Activated T-helper 1 cell treated with anti-CD3 and anti-CD28 coated beads, Interleukin-12 subunit alpha, Interleukin-12 subunit beta, Interleukin-2, Interleukin-4 antibody, amounts not matched to agents 30 ng/mL and 10 ng/mL and 1 ng/mL, durations not matched to agents 14 hours and 24 hours and 36 hours (primary cell): ENCODE measurements at places on chromosomes 11 and 22. TPM values are rescaled to one million over a fixed set of nuclear protein-coding genes. Genes with fewer than 3 reads are reported as not detected.

- no peak for DNase-seq
- H3K27ac ChIP-seq = no peak overlapping the region
- no peak overlapping the region for H3K4me3 ChIP-seq
- H3K27me3 ChIP-seq = no peaks in the 10 kb centered on the region
- peaks cover 29% of the 10 kb centered on the region for H3K4me1 ChIP-seq
These were observed 102.9 kb upstream of the GAL start for GRCh38 chr11:68581439-68581838.

- H3K4me1 ChIP-seq = no peaks in the 10 kb centered on the region
- no peaks in the 10 kb centered on the region for H3K27me3 ChIP-seq
- no peak overlapping the region for H3K4me3 ChIP-seq
- no peaks in the 10 kb centered on the region for H3K36me3 ChIP-seq
- H3K27ac ChIP-seq = no peak overlapping the region
These were observed 21.4 kb downstream of the MRPL23 start for GRCh38 chr11:1968454-1969002.

- H3K36me3 ChIP-seq = no peaks in the 10 kb centered on the region
- no peaks in the 10 kb centered on the region for H3K4me1 ChIP-seq
- H3K27me3 ChIP-seq = peaks cover 2% of the 10 kb centered on the region
- no peak overlapping the region for H3K4me3 ChIP-seq
- H3K27ac ChIP-seq = no peak overlapping the region
These were observed 27.8 kb upstream of the PPARA start for GRCh38 chr22:46122511-46122971.

DNA sequence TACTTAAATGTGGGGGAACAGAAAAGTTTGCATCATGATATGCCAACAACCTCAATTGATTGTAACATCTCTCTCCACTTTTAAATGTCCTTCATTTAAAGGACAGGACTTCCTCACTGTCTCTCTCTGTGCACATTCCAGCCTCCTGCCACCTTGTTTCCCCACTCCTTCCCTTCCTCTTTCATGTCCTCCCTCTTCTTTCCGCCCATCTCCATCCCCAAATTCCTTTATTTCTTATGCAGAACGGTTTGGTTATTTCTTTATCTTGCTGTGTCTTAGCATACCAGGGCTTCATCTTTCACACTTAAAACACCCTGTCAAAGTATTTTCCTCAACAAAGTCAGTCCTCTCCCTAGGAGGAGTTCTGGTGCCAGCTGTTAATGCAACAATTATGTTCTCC, 293.8 kb downstream of the NXPE2 start:
- H3K36me3 ChIP-seq = no peaks in the 10 kb centered on the region
- H3K4me1 ChIP-seq = no peaks in the 10 kb centered on the region
- H3K27me3 ChIP-seq = no peaks in the 10 kb centered on the region
- no peak for DNase-seq

GRCh38 chr22:19859861-19860510, 5.3 kb upstream of the GNB1L start:
- peaks cover 17% of the 10 kb centered on the region for H3K4me1 ChIP-seq
- H3K27ac ChIP-seq = no peak overlapping the region
- no peaks in the 10 kb centered on the region for H3K36me3 ChIP-seq
- DNase-seq = no peak
- H3K4me3 ChIP-seq = no peak overlapping the region
- H3K27me3 ChIP-seq = no peaks in the 10 kb centered on the region

GRCh38 chr22:20206709-20207215, 55.9 kb upstream of the CCDC188 start:
- peaks cover 19% of the 10 kb centered on the region for H3K4me1 ChIP-seq
- DNase-seq = peak; percentile 12
- no peaks in the 10 kb centered on the region for H3K36me3 ChIP-seq
- peak overlapping the region; percentile 95 for H3K4me3 ChIP-seq

DNA sequence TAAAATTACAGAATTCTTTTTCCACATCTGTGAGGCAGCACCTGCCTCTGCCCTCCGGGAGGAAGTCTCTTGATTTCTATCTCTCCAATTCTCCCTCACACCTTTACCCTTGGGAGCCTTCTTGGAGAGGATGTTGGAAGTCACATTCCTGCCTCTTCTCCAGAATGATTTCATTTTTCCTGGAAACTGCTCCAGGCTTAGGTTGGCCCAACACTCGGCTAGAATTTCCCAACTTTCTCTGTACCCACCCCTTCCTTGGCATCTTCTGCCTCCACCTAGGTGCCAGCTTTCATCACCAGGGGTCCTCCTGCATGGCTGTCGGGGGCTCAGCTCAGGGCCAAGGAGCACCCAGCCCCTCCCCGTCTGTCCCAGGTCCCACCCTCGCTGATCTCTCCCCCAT, 43.2 kb downstream of the SLCO2B1 start:
- H3K27ac ChIP-seq = no peak overlapping the region
- H3K27me3 ChIP-seq = peaks cover 20% of the 10 kb centered on the region

DNA sequence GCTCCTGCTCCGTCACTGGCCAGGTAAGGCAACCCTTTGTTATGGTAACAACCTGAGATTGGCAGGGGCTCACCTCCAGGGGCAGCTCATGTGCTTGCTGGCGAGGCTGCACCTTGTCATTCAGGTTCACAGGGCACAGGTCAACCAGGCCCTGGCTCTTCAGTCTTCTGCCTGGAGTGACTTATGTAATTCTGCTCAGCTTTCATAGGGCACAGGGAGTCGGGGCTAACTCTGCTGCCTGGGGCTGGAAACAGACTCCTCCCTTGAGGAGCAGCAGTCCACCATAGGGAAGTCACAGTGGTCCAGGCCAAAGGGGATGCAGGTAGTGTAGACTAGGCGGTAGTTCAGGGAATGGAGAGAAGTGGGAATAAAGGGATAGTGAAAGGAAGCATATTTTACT, 1.5 kb upstream of the MIF start:
- H3K27me3 ChIP-seq = no peaks in the 10 kb centered on the region
- peak overlapping the region; percentile 98 for H3K4me3 ChIP-seq
- H3K27ac ChIP-seq = peak overlapping the region; percentile 99
- H3K36me3 ChIP-seq = peaks cover 17% of the 10 kb centered on the region

- H3K4me1 ChIP-seq = no peaks in the 10 kb centered on the region
- H3K27me3 ChIP-seq = peaks cover 27% of the 10 kb centered on the region
- H3K36me3 ChIP-seq = no peaks in the 10 kb centered on the region
These were observed 4.7 kb downstream of the GNAZ start for GRCh38 chr22:23075050-23075449.

DNA sequence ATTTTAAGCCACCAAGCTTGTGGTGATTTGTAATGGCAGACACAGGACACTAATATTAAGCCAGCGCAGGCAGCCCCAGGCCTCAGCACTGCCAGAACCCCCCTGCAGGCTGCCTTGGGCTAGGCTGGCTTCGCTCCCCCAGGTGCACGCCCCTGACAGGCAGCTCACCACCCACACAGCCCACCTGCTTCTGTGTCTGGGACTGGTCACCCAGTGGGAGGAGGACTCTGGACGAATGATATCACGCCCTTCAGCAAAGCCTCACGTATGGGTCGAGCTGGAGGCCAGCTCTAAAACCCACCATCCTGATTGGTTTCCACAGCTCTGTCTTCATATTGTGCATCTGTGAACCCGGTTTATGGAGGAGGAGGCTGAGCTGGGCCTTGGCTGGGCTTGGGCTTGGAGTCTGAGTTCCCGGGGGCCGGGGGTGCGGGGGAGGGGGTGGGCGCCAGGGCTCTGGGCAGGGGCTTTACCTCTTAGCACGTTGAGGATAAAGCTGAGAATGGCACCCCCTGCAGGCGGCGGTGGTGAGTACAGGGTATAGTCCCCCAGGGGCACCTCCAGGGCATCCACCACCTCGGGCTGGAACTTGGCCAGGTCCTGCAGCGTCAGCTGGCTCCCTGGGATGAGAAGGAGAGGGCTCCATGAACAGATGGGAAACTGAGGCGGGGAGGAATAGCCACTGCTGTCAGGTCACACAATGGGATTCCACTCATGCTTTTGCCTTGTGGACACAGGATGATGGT, 13.8 kb downstream of the GGT5 start:
- no peak overlapping the region for H3K27ac ChIP-seq
- DNase-seq = peak; percentile 41
- H3K4me3 ChIP-seq = no peak overlapping the region
- no peaks in the 10 kb centered on the region for H3K36me3 ChIP-seq
- H3K4me1 ChIP-seq = no peaks in the 10 kb centered on the region

DNA sequence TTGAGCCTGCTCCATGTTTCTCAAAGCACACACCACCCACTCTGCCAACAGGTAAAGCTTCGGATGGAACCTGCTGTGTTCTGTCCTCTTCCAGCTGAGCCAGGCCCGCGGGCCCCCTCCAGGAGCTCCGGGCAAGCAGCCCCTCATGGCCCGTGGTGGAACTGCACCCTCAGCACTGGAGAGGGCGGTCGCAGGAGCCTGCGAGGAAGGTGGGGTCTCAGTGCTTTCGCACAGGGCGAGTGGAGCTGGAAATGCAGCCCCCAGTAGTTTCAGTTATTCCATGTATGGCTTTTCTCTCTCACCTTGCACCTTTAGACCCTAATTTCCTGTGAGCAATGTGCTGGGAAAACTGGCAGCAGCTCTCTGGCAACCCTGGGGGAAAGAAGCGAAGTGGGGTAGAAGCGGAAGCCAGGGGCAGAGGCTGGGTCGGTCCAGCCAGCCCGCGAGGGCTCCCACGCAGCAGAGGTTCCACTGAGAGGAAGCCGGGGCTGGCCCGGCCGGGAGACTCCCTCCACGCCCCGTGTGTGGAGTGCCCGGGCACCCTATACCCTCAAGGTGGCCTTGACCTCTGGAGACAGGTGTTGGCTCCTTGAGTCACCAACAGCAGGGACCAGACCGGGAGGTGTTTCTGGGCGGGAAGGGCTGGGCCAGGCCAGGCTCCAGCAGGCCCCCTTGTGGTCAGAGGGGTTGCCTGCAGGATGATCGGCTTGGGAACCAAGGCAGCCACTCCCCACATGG, 119.9 kb upstream of the TMEM45B start:
- H3K4me3 ChIP-seq = peak overlapping the region; percentile 56
- peaks cover 5% of the 10 kb centered on the region for H3K4me1 ChIP-seq
- peak; percentile 26 for DNase-seq
- H3K27ac ChIP-seq = peak overlapping the region; percentile 31

DNA sequence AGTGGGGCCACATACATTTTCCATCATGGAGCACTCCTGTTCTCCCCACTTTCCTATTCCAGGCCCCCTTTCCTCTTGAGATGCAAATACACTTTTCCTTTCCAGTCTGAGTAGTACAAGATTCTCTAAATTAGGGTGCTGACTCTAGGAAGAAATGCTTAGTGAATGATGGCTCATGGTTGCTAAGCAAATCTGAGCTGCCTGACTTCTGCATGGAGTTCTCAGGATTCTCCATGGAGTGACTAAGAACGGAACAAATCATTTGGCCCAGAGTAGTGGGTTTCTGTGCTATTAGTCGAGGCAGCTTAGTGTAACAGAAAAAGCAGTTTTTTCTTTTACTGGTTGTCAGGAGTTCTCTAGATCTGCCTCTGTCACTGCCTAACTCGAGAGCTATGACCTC, 65.4 kb upstream of the NTM start:
- no peaks in the 10 kb centered on the region for H3K4me1 ChIP-seq
- no peak overlapping the region for H3K4me3 ChIP-seq
- no peaks in the 10 kb centered on the region for H3K36me3 ChIP-seq
- peaks cover 6% of the 10 kb centered on the region for H3K27me3 ChIP-seq
- no peak for DNase-seq

DNA sequence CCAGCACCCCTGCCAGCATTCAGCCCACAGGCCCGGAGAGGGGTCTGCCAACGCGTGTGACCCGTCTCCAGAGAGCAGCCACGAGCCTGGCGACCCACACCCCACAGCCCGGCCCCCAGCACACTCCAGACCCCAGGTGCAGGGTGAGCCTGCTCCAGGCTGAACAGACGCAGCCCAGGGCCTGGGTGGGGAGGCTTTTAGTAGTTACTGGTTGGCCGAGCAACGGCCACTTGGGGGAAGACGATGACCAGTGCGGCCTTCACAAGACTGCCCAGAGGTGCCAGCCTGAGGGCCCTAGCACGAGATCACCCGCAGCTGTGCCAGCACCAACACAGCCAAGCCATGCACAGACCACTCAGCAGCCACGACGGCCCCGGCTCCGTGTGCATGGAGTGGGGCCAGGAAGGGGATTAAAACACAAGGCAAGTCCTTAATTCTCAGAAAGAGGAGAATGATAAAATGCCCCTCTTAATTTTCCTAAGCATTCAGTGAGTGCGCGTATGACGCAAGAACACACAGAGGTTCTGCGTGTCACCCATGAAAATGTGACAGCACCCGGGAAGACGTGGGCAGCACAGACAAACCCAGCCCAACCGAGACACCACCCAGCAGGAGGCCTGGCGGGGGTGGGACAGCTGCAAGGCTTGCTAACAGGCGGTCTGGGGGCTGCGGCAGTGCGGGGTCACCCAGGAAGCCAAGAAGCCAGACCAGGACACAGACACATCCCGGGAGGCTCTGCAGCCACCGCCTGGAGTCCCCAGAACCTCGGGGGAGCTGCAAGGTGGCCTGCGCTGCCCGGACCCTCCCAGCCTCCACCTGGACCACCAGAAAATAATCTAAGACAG, 47.6 kb downstream of the BRD1 start:
- H3K27ac ChIP-seq = no peak overlapping the region
- peaks cover 7% of the 10 kb centered on the region for H3K36me3 ChIP-seq
- no peak for DNase-seq

- no peak overlapping the region for H3K4me3 ChIP-seq
- DNase-seq = no peak
- H3K36me3 ChIP-seq = no peaks in the 10 kb centered on the region
These were observed 37.5 kb downstream of the TRIOBP start for GRCh38 chr22:37734402-37734700.

DNA sequence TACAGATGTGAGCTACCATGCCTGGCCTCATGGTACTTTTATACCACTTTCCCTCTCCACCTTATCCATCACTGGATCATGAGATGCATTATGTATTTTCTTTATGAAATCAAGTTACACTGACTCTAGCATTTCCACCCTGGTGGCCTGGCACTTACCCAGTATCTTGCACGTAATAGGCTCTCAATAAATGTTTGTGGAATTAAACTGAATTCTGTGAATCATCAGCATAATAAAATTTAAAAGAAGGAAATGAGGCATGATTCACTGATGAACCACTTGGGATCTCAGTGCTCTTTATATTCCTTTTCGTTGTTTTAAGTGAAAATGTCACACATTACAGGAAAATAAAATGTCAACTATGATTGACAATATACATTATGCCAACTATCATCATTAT, 25.1 kb downstream of the ADM start:
- no peak overlapping the region for H3K27ac ChIP-seq
- no peaks in the 10 kb centered on the region for H3K4me1 ChIP-seq
- H3K36me3 ChIP-seq = no peaks in the 10 kb centered on the region
- DNase-seq = no peak

PLAAT3 gene
- total RNA-seq = 2.3 TPM in 2 replicates

GDPD4 gene
- total RNA-seq = not detected in 2 replicates

HSPB2 gene
- not detected in 2 replicates for total RNA-seq

EMID1 gene
- not detected in 2 replicates for total RNA-seq

TMPRSS5 gene
- 0.66 and 1.6 TPM in 2 replicates for total RNA-seq

ZFTA gene
- 3.8 and 5.3 TPM in 2 replicates for total RNA-seq

GRM5 gene
- total RNA-seq = not detected in 2 replicates

IRAG1 gene
- total RNA-seq = not detected in 2 replicates

KCNK4 gene
- 0.16 and 0.29 TPM in 2 replicates for total RNA-seq

NXPE1 gene
- total RNA-seq = not detected in 2 replicates

CENATAC gene
- total RNA-seq = 50.1 and 53.6 TPM in 2 replicates

MRGPRX3 gene
- total RNA-seq = not detected in 2 replicates
